ENCODE measurements at places on chromosomes 1 and 21.

DNA sequence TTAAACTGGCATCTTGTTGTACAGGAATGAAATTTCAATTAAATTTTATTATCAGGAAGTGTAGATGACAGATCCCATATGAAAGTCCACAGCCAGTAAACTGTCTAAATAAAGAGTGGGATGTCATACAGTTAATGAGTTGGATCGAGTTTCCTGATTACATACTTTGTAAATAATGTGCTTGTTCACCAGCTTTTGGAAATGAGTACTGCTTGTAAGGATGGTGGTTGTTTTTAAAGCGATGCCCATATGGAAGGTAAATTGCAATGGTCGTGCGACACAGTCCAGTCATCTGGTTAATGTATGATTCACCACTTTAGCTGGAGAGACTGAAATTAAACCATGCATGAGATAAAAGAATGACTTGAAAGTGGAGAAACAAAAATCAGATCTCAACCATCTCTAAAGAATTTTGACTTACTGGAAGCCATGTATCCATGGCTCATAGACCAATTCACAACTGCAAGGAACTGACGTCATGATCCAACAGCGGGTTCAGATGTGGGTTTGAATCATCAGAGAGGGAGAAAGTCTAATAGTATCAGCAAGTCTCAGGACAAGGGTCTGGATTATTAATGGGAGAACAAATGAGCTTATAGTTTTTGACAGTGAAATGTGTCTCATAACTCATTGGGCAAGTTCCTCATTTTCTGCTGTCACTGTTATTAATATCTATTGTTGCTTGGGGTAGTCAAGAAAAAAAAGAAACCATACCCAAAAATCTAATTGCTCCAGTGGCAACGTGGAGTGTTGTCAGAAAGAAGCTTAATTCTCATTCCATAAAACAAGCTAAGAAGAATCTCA, 49.0 kb downstream of the MAP10 start:
- DNase-seq, result no peak

- no peak for DNase-seq
These were observed 120.6 kb downstream of the NAV1 start for GRCh38 chr1:201659572-201659971.

- DNase-seq, result no peak
These were observed 62.4 kb downstream of the PTPRC start for GRCh38 chr1:198701250-198701649.

DNA sequence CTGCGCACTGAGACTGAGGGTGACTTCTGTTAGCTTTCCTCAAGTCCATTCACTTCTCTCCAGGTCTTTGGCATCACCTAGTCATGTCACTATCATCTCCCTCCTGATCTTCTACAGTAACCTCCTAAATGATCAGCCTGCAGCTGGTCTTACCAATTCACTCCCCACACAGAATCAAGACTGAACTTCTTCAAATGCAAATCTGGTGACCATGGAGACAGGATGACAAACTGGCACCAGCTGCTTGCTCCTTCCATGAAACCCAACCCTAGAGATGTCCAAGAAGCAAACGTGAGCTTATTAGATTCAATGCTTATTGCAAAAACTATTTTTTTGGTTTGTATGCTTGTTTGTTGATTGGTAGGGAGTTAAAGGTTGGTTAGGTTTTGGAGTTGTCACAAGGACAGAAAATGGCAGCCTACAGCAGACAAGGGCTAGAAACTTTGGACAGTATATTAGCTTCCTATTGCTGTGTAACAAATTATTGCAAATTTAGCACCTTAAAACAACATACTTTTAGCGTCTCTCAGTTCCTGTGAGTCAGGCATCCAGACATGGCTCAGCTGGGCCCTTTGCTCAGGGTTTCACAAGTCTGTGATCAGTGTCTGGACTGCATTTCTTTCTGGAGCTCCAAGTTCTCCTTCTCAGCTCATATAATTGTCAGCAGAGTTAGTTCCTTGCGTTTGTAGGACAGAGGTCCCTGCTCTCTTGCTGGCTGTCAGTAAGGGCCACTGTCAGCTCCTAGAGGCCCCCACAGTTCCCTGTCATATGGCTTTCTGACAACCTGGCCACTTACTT, 53.3 kb upstream of the GJA8 start:
- DNase-seq, result no peak

- DNase-seq, result no peak
These were observed 44.5 kb upstream of the ENAH start for GRCh38 chr1:225697428-225697827.

DNA sequence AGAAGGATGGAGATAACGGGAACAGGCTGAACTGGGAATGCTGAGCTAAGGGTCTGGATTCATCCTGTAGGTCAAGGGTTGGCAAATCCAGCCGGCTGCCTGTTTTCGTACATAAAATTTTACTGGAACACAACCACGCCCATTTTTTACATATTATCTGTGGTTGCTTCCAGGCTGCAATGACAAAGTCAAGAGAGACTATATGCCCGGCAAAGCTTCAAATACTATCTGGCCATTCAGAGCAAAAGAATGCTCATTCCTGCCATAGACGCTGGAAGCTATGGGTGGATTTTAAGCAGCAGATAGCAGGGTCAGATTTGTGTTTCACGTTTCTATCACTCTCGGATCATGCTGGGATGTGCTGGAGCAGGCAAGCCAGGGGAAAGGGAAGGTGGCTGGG, 137.9 kb upstream of the EDN2 start:
- no peak for DNase-seq

DNA sequence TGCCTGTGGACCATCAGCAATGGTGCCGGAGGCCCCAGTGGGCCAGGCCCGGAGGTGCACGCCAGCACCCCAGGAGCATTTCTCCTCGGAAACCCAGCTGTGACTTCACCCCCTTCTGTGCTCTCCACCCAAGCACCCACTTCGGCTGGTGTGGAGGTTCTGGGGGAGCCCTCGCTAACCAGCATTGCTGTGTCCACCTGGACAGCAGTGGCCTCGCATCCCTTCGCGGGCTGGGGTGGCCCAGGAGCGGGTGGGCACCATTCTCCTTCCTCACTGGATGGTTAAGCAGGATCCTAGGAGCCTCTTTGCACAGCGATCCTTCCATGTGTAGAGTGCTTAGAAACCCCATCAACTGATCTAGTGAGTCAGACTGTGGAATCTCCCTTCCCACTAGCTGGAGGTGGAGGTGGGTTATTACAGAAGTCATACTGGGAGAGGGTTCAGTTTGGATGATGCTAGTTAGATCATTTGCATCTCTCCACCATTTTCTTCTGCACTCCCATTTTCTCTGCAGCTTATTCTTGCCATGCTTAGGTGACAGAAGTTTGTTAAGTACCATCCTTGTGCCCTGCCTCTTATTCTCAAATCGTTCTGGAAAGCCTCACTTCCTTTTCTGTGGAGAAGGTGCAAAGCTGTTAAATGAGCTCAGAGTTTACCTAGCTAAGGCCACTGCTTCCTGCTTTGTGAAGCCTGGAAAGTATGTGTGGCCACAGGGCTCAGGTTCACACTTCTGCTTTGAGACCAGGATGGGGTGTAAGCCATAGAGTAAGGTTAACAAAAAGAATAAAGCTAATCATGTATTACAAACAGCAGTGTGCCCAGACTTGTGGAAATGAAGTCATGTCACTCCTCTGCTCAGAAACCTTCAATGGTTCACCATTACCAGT, 32.3 kb downstream of the TBX19 start:
- DNase-seq, result no peak
